ENCODE measurements at places on chromosomes 4 and X.

DNA sequence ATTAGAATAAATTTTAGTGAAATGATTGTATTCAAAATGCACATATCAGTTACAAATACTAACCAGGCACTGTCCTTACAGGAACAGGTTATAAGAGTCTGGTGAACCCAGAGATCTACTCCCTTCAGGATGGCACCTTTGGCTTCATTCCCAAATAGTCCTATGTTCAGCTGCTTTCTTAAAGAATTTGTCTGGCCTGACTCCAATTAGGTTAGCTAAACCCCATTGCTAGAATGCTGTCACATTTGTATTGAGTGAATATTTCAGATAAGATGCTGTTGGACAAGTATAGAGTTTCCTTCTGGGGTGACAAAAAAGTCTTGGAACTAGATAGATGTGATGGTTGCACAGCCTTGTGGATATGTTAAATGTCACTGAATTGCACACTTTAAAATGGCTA is 69.4 kb downstream of the EFHC2 start:
- DNase-seq = no peak

DNA sequence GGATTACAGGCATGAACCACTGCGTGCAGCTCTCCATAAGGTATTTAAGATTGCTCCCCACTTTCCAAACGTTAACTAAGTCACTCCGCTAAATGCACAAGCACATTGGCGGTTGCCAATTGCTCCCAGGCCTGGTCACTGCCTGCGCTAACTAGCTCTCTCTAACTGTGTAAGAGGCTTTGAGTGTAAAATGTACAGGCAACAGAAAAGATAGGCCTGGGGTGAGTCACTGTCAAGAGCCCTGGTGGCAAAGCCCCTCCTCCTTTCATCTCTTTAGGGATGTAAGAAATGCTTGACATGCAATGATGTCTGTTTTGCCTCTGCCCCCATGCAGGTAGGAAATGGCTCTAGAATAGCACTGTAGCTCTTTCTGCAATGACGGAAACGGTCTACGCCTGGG is 329.7 kb upstream of the GATB start:
- DNase-seq = no peak

- no peak for DNase-seq
Observed at GRCh38 chr4:152591396-152591795, 55.5 kb upstream of the FBXW7 start.

DNA sequence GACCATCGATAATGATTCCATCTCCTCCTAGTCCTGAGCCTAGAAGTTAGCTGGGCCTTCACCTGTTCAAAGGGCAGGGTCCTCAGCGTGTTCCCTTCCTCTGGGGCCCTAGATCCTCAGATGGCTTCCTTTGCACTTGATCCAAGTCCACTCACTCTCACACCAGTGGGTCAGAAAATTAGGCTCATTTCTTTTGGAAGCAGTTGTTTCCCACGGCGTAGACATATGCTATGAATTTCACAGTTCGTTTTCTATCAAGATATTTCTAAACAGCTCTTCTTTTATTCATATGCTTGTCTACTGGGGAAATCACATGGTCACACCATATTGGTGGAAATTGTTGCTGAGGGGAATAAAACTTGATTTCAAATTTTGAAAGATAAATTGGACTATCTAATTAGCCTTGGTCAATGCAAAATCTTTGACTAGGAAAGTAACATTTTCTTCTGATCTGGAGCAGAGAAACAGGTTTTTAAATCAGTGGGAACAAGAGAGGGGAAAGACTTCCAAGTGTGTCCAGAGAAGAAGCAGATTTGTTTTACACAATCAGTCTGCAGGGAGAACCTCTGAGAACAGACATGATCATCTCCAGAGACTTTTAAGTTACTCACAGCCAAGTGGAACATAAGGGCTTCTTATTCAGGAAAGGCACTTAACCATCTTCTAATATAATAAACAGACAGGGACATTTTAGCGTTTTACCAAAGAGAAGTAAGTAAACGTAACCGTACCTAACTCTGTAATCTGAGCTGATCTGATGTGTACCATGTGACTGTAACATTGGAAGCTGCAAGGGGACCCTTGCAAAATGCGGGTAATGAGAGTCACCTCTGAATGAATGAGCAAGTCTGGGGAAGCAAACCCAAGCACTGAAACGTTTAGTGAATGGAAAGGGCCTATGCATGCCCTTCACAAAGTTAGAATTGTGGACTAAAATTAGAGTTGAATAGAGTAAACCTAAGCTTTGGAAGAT is 455.7 kb upstream of the FAT1 start:
- no peak for DNase-seq

DNA sequence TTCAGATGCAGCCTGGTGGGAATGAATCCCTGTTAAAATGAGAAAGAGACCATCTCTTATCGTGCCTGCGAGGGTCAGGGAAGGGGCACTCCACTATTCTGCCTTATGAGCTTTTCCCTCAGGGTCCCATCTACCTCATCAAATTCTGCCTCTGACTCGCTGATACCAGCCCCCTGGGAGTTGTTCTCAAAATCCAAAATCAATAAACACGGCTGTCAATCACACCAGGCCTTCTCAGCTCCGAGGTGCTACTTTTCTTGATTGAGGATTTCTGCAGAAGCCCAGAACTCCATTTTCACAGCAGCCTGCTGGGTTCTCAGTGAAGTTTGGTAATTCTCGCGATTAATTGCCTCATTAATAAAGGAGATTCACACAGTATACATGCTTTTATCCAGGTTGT is 312.6 kb downstream of the STIM2 start:
- DNase-seq = no peak

- DNase-seq = no peak
Observed at GRCh38 chr4:139749835-139750498, 84.3 kb downstream of the MGST2 start.

GRCh38 chr4:15878011-15878410 is 60.5 kb downstream of the FGFBP1 start:
- no peak for DNase-seq

DNA sequence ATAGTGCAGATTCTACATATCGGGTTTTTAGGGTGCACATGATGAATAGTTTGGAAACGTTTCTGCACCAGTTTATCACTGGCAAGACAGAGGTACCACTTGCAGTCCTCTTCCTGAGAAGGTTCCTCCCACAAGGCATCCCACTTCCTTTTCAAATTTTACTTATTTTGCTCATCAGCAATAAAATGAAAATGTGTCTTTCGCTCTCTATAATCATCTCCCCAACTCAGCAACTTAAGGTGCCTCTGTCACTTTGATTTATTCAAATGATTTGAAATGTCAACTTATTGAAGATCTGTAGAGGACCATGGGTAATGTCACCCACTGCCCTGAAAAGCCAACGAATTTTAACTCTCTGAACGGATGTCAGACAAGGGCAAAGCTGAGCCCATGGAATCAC is 53.2 kb downstream of the VGLL1 start:
- no peak for DNase-seq

DNA sequence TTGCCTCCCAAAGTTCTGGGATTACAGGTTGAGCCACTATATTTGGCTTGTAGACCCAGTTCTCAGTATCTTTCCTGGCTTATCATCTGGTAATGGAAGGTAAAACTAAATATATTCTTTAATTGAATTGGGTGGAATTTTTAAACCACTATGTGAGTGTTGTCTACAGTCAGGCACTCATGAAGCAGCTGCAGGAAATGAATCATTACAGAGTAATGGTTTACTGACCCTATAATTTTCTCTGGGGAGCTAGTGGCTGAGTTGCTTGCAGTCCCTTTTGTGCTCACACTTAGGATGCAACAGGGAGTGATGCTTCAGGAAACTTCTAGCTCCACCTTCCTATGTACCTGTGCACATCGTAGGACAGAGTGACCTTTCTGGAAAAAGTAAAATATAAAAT is 4.1 kb upstream of the UGT2B7 start:
- DNase-seq = no peak

DNA sequence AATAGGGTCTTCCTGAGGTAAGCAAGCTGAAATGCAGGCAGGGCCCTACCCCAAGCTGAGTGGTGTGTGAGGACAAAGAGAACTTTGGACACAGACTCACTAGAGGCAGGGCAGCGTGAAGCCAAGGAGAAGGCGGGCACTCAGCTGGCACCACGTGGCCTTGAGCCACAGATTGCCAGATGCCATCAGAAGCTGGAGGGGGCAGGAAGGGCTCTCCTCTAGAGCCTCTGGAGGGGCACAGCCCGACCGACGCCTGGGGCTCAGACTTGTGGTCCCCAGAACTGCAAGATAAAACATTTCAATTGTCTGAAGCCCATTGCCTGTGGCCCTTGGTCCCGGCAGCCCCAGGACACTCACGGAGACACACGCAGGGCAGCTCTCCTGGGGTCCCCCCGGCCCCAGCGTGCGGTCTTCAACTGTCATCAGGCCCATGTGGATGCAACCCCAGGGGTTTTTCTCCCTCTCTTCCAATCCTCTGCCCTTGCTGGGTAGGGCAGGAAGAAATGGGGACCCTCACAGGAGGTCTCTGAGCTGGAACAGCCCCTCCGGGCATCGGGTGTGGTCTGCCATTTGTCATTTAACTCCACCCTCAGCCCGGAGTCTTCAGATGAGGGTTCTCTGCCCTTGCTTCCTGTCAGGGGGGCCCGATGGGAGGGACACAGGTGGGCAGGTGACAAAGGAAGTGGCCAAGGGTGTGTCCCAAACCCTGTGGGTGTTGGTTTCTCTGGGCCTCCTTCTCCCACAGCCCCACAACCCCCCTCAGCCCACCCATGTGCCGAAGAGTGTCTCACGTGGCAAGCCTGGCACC is 22.2 kb downstream of the HMX1 start:
- DNase-seq = no peak

DNA sequence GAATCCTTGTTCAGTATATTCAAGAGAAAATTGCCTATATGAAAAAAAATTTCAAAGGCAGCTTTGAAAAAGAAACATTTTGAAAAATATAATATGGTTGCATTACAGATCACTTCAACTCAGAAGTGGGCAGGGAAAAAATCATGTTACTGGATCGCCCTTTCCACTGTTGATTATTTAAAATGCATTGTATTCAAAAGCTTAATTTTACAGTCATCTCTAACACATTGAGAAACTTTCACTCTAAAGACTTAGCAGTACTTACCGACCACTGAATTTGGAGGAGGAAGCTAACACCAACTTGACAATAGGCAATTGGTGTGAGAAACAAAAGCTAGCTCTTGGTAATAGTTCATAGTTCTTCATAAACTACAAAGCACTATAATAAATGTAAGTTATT is 101.9 kb downstream of the CEP135 start:
- no peak for DNase-seq

- DNase-seq = no peak
Observed at GRCh38 chr4:106690487-106690886, 321.9 kb upstream of the GIMD1 start.

GRCh38 chr4:167021545-167022155 is 212.6 kb downstream of the SPOCK3 start:
- no peak for DNase-seq

GRCh38 chr4:74932832-74933561 is at the start of gene PARM1:
Gene PARM1, plus strand, starts transcription at chr4:74933116. Its CDS starts 212 bp downstream, at chr4:74933328.
- peak; percentile 41 for DNase-seq

- DNase-seq = no peak
Observed at GRCh38 chrX:54825716-54826438, 18.3 kb downstream of the MAGED2 start.

GRCh38 chr4:8534129-8534528 is 46.1 kb upstream of the GPR78 start:
- peak; percentile 88 for DNase-seq

- DNase-seq = no peak
Observed at GRCh38 chr4:169582706-169583105, 29.7 kb downstream of the NEK1 start.

DNA sequence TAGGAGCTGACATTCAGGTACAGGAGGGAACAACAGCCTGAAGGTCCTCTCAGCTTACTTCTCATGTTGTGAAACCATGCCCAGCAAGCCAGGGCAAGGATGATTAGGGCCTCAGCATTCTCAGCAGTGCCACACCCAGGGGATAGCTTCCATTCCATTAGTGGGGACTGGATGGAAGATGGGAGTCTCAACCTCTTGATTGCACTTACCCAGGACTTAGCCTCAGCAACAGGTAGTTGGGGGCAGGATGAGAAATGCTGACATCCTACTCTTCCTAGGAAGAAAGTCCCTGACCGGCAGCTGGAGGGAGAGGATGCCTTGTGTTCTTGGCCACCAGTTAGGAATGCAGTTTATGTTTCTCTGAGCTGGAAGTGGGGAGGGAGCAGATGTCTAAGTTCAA is 8.8 kb upstream of the BEX3 start:
- DNase-seq = no peak

DNA sequence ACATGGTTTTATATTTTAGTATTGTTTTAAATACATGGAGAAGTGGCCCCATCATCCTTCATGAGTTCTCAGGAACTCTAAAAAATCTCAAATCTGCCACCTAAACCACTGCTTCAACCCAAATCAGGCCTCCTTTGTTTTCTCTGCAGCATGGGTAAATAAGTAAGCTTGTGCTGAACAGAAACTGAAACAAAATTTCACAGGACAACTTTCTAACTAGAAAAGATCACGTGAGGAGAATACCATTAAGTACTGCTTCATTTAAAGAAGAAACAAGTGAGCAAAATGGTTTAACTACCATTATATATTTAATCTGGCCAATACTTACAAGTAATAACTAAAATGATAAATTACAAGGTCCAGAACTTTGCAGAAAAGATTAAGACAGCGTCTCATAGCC is 2.5 kb downstream of the ARAP2 start:
- DNase-seq = no peak

- DNase-seq = no peak
Observed at GRCh38 chr4:38154681-38155588, 194.7 kb downstream of the PTTG2 start.

- no peak for DNase-seq
Observed at GRCh38 chr4:114386637-114387233, 211.9 kb upstream of the UGT8 start.

DNA sequence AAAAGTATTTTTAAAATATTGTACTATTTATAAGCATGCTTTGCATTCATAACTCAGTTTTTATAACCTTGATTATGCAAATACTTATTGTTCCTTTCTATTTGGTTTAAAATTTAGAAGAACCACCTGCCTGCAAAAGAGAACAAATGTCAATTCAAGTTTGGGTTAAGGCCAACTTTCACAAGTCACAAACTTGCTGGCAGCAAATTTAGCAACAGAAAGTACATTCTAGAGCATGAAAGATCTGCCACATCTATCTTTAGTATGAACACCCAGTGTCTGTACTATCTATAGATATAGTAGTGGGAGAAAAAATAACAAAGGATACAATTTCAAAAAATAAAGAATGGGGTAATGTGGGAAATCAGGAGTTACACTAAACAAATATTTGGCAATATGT is 1014.2 kb downstream of the C4orf33 start:
- DNase-seq = no peak

- no peak for DNase-seq
Observed at GRCh38 chrX:103845165-103845653, 13.2 kb upstream of the RAB9B start.

Measured in iPS DF 6.9 (cell line).